ENCODE measurements at places on chromosomes 12 and 14. TPM values are rescaled to one million over a fixed set of nuclear protein-coding genes. Genes with fewer than 3 reads are reported as not detected.
A peak's percentile ranks its signal among the peaks of the same experiment; 100 is the strongest.

BEGAIN gene
- 1.6 TPM for total RNA-seq

WNT1 gene
- total RNA-seq, result not detected

DNA sequence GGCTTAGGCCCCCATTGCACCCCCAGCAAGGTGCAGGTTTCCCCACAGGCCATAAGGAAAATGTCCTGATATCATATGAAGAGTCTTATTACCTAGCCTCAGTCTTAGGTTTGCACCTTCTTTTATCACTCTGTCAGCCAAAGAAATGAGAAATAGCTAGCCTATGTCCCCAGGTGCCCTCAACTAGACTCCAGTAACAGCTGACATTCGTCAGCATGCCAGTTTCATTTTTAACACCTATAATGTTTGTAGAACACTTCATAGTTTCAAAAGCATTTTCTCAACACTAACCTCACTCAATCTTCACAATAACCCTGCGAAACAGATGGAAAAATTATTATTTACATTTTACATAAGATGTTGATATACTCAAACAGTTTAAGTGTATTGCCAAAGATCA is 24.0 kb upstream of the OR10P1 start:
- no peak for DNase-seq
- no peak overlapping the region for H3K4me3 ChIP-seq
- H3K27me3 ChIP-seq, result no peaks in the 10 kb centered on the region
- H3K27ac ChIP-seq, result no peak overlapping the region
- H3K36me3 ChIP-seq, result no peaks in the 10 kb centered on the region

DNA sequence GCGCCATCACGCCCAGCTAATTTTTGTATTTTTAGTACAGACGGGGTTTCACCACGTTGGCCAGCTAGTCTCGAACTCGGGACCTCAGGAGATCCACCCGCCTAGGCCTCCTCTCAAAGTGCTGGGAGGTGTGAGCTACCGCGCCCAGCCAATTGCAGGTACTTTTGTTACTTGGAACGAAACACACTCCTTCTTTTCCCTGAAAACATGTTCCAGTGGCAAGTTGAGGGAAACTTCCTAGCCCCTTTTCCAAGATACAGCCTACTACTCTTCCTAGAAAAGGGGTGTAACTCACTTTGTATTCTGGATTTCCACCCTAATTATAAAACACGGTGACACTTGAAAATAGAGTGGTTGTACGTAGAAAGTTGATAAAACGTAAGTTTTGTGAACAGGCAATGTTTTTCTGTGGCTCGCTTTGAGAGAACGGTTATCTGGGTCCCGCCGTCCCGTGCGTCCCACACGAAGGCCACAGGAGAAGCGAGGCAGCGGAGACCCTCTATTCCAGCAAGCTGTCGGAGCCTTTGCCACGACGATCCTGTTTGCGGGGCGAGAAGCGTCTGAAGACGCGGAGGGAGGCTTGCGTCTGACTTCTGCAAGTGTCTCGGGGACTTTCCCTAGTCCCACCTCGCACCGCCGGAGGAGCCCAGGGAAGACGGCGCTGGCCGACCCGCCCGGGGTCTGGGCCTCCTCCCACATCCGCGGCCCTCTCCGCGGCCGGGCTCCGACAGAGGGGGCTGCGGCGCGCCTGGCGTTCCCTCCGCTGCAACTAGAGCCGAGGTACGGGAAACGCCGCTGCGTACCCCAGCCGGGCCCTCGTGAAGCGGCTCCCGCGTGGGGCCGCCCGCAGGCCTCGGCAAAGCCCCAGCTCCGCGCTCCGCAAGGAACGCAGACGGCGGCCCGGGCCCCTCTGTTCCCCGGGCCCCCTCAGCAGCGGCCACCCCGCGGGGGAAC is 745 bp downstream of the CDCA4 start:
- H3K27me3 ChIP-seq, result no peaks in the 10 kb centered on the region
- peak overlapping the region; percentile 89 for H3K27ac ChIP-seq
- DNase-seq, result no peak
- no peaks in the 10 kb centered on the region for H3K36me3 ChIP-seq
- H3K4me3 ChIP-seq, result peak overlapping the region; percentile 85

DNA sequence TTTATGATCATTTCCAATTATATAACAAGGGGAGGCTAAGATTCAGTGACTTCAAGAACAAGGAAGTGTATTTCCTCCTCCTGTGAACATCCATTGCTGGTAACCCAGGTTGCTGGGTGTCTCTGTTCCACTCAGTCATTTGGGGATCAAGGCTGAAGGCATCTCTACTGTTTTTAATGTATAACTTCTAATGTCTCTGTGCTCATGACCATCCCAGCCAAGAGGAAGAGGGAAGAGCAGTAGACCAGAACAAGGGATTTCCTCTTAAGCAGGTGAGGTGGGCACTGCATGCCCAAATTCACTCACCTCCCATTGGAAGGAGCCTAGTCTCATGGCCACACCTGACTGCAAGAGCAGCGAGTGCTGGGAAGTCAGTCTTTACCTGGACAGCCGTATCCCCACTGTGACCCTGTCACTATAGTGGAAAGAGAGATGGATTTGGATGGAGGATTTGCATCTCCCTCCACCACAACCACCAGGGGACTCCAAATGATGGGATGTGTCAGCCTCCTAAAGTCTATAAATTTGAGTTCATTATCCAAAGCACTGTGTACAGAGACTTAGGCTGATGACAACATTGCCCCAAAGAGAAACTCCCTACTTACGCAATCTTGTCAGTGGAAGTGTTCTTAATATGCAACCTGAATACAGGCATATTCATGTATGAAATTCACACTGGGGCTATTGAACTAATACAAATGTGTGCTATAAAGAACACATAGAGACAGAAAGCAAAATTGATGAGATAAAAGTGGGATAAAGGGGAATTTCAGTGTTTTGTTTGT is 368.7 kb downstream of the TMEM132D start:
- no peak for DNase-seq
- H3K27ac ChIP-seq, result no peak overlapping the region
- no peak overlapping the region for H3K4me3 ChIP-seq

GRCh38 chr12:116140529-116140928 is 137.0 kb downstream of the MED13L start:
- H3K27ac ChIP-seq, result no peak overlapping the region
- no peak for DNase-seq
- H3K4me1 ChIP-seq, result peaks cover 63% of the 10 kb centered on the region
- H3K36me3 ChIP-seq, result no peaks in the 10 kb centered on the region
- no peaks in the 10 kb centered on the region for H3K27me3 ChIP-seq

RDH16 gene
- total RNA-seq, result 2.4 TPM

GRCh38 chr12:27571463-27571862 is 47.5 kb downstream of the PPFIBP1 start:
- H3K36me3 ChIP-seq, result no peaks in the 10 kb centered on the region
- H3K4me3 ChIP-seq, result no peak overlapping the region
- H3K27me3 ChIP-seq, result no peaks in the 10 kb centered on the region
- peaks cover 29% of the 10 kb centered on the region for H3K4me1 ChIP-seq

- no peak for DNase-seq
- H3K4me1 ChIP-seq, result peaks cover 12% of the 10 kb centered on the region
- peaks cover 81% of the 10 kb centered on the region for H3K27me3 ChIP-seq
- H3K36me3 ChIP-seq, result no peaks in the 10 kb centered on the region
- no peak overlapping the region for H3K27ac ChIP-seq
- no peak overlapping the region for H3K4me3 ChIP-seq
Observed at GRCh38 chr14:104547310-104547997, 32.1 kb upstream of the C14orf180 start.

STON2 gene
- total RNA-seq, result 39.5 TPM

DNA sequence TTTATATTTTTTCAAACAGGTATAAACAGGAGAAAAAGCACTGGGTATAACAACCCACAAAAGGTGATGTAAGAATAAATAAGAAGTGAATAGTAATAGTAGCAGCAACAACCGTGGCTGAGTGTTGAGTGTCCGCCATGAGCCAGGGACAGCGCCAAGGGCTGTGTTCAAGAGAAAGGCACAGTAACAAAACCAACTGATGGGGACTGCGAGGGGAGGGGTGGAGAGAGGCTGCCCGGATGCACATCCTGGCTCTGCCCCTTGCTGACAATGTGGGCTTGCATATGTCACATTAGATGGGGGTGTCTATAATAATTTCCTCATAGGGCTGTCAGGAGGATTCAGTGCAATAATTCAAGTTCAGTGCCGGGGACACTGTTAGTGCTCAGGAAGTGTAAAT is 912.4 kb downstream of the VRK1 start:
- H3K4me1 ChIP-seq, result no peaks in the 10 kb centered on the region
- no peaks in the 10 kb centered on the region for H3K27me3 ChIP-seq
- no peaks in the 10 kb centered on the region for H3K36me3 ChIP-seq
- H3K4me3 ChIP-seq, result no peak overlapping the region

DNA sequence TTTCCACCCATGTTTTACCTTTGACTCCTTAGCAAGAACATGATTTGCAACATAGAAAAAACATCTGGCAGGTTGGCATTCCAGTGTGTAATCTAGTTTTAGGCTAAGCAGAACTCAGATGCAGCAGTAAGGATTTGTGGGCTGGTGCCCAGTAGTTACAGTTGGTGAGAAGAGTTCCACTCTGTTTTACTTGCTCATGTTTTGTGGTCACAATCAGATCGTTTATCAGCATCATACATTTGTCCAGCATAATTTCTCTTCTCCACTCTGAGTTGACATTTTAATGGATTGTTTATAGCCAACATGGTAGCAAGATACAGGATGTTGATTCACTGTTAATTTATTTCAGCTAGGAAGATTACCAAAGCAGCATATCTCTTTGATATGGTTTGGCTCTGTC is 120.0 kb downstream of the PDE6H start:
- DNase-seq, result no peak
- H3K4me3 ChIP-seq, result no peak overlapping the region
- H3K27ac ChIP-seq, result no peak overlapping the region
- H3K27me3 ChIP-seq, result no peaks in the 10 kb centered on the region

- H3K27ac ChIP-seq, result no peak overlapping the region
- no peak overlapping the region for H3K4me3 ChIP-seq
Observed at GRCh38 chr12:56991319-56992246, 14.8 kb downstream of the ZBTB39 start.

DNA sequence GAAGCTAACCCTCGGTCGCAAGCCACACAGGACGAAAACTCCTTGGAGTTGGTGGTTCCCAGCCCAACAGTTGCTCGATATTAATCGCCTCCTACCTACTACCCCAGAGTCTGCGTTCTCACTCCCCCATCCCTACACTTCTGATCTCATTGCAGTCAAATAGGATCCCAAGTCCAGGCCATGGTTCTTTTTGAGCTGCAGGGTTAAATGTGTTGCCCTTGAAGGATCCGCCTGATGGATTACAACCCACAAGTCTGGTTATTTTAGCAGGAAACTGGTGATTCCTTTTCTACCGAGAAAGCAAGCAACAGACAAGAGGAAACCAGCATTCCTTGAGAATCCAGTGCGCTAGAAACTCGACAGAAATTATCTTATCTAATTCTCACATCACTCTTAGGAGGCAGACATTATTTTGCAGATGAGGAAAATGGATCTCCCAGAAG is 785 bp upstream of the NIN start:
- no peaks in the 10 kb centered on the region for H3K36me3 ChIP-seq
- H3K27me3 ChIP-seq, result no peaks in the 10 kb centered on the region
- peak overlapping the region; percentile 73 for H3K4me3 ChIP-seq
- H3K4me1 ChIP-seq, result peaks cover 23% of the 10 kb centered on the region
- DNase-seq, result no peak
- H3K27ac ChIP-seq, result no peak overlapping the region

- no peak overlapping the region for H3K27ac ChIP-seq
- H3K27me3 ChIP-seq, result no peaks in the 10 kb centered on the region
- H3K36me3 ChIP-seq, result no peaks in the 10 kb centered on the region
Observed at GRCh38 chr12:84632556-84632955, 280.0 kb downstream of the SLC6A15 start.

DNA sequence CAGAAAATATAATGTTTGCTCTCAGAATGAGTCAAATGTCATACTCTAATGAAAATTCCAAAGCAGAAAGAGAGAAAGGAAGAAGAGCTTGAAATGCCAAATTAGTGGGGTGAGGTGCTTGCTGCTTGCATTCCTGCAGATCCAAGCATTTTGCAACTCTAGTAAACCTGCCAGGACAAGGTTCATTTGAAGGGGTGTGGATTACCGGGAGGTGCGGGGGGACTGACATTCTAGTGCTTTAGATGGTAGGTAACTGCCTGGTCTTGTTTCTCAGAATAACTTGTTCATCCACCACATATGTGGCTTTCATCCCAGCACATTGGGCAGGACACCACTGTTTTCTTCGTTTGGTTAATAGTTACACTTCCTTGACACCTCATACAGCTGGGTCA is 144.4 kb downstream of the AKAP6 start:
- no peaks in the 10 kb centered on the region for H3K36me3 ChIP-seq
- no peaks in the 10 kb centered on the region for H3K27me3 ChIP-seq
- peak; percentile 76 for DNase-seq
- H3K27ac ChIP-seq, result peak overlapping the region; percentile 64

GRCh38 chr14:73712071-73712506 is 2.1 kb downstream of the PNMA1 start:
- DNase-seq, result no peak
- peaks cover 12% of the 10 kb centered on the region for H3K36me3 ChIP-seq
- no peak overlapping the region for H3K27ac ChIP-seq

- no peaks in the 10 kb centered on the region for H3K27me3 ChIP-seq
- H3K27ac ChIP-seq, result no peak overlapping the region
- H3K36me3 ChIP-seq, result no peaks in the 10 kb centered on the region
Observed at GRCh38 chr12:70762000-70762399, 124.8 kb upstream of the PTPRB start.

DNA sequence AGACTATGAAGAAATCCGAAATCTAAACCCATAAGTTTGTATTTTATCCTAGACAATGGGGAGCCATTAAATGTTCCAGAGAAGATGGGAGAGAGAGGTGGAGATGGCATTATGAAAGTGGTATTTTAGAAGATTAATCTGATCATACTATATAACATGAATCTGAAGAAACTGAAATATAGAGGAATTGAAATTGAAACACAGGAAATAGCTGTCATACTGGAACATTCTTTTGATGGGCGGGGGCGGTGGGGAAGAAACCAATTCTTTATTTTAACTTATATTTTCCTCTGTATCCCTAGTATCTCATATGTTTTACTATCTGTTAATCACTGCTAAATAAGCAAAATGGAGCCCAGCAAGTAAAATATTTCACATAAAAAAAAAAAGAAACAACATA is 27.0 kb upstream of the FOXN3 start:
- H3K27me3 ChIP-seq, result no peaks in the 10 kb centered on the region
- DNase-seq, result no peak
- H3K4me1 ChIP-seq, result peaks cover 10% of the 10 kb centered on the region
- H3K4me3 ChIP-seq, result no peak overlapping the region

- H3K36me3 ChIP-seq, result no peaks in the 10 kb centered on the region
- H3K27me3 ChIP-seq, result no peaks in the 10 kb centered on the region
- no peak overlapping the region for H3K27ac ChIP-seq
- no peak overlapping the region for H3K4me3 ChIP-seq
- no peaks in the 10 kb centered on the region for H3K4me1 ChIP-seq
- DNase-seq, result no peak
Observed at GRCh38 chr14:91521061-91521640, 11.0 kb upstream of the PPP4R3A start.

MFAP5 gene
- total RNA-seq, result 70.5 TPM

TSPAN9 gene
- total RNA-seq, result 33.9 TPM

SERPINA6 gene
- not detected for total RNA-seq

RND1 gene
- total RNA-seq, result not detected

SYCP3 gene
- total RNA-seq, result not detected

SOAT2 gene
- not detected for total RNA-seq

- no peak overlapping the region for H3K27ac ChIP-seq
- H3K4me3 ChIP-seq, result no peak overlapping the region
- H3K4me1 ChIP-seq, result peaks cover 17% of the 10 kb centered on the region
- no peaks in the 10 kb centered on the region for H3K27me3 ChIP-seq
- no peaks in the 10 kb centered on the region for H3K36me3 ChIP-seq
- DNase-seq, result no peak
Observed at GRCh38 chr12:54131641-54132280, 57.0 kb downstream of the SMUG1 start.

ALG10 gene
- total RNA-seq, result 16.1 TPM

- DNase-seq, result no peak
- H3K27ac ChIP-seq, result no peak overlapping the region
- H3K27me3 ChIP-seq, result no peaks in the 10 kb centered on the region
Observed at GRCh38 chr14:85963486-85963885, 433.5 kb downstream of the FLRT2 start.
